A549 (cell line): ENCODE measurements at places on chromosomes 5 and 9. TPM values are rescaled to one million over a fixed set of nuclear protein-coding genes. Genes with fewer than 3 reads are reported as not detected.
A peak's percentile ranks its signal among the peaks of the same experiment; 100 is the strongest.

Gene SLC6A7
- not detected in 3 replicates for polyA plus RNA-seq

Gene EPB41L4A
- 1.3 to 1.8 TPM (median 1.7 TPM) in 3 replicates for polyA plus RNA-seq

Gene CDH9
- polyA plus RNA-seq = not detected in 3 replicates

Gene SLIT3
- polyA plus RNA-seq = 18.3 to 22.9 TPM (median 21.2 TPM) in 3 replicates

Gene FOXD4
- 0.45 to 0.50 TPM (median 0.49 TPM) in 3 replicates for polyA plus RNA-seq

DNA sequence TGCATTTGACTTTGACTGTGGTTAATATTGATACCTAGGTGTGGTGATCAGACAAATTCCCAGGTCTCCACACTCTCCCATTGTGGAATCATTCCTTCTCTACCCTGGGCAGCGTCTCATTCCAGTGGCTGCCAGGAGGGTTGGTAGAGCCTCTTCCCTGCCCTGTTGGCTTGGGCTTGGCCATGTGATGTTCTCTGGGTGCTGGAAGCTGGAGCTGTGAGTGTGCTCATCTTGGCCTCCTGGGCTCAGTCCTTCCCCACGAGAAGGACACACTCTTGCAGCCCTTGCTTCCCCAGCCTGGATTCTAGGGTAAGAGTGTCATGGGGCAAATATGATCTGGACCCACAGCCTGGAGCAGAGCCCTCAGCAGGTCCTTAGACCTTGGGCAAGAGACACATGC is 167.2 kb upstream of the IRX4 start:
- no peak for DNase-seq

GRCh38 chr9:82201196-82201595 is 212.6 kb downstream of the SPATA31D1 start:
- no peak for DNase-seq

- DNase-seq = no peak
Measured at GRCh38 chr5:176775409-176775808, 35.0 kb upstream of the UNC5A start.

GRCh38 chr5:148033134-148033533 is 30.6 kb upstream of the SPINK5 start:
- DNase-seq = peak; percentile 4

- DNase-seq = no peak
Measured at GRCh38 chr5:54663866-54664265, 146.3 kb downstream of the SNX18 start.
